ENCODE measurements at places on chromosomes 6 and 20.
A peak's percentile ranks its signal among the peaks of the same experiment; 100 is the strongest.

DNA sequence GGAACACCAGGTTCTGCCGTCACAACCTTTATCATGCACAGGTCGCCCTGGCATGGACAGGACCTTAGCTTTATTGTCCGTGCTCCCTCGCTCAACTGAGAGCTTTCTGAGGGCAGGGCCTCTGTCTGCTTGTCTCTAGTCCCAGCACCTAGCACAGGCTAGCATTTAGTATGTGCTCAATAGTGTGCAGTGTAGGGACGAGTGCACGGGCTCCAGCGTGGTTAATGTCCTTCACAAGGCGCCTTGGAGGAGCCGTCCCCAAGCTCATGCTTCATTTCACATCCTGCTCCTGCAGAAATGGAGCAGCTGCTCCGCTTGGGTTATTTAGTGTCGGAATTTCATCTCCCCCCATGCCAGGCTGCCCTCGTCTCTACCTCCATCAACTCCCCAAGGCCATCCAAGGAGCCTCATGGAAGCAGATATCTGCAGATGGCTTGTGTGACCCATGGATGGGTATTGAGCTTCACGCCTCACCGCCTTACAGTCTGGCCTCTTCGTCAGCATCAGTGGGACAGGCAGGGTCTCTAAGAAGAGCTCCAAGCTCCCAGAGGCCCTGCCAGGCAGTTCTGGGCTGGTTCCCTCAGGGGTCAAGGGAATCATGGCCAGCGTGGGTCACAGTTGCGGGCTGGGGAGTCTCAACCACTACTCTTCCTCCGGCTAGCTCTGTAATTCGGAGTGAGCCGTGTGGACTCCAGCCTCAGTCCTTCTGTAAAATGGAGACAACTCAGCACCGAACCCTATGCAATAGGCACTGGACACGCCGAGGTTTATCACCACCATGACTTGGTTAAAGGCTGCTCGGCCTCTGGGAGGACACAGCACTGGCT is 60.8 kb upstream of the APCDD1L start:
- no peak for DNase-seq

GRCh38 chr6:7215131-7215530 is 97.9 kb downstream of the SSR1 start:
- DNase-seq = no peak

DNA sequence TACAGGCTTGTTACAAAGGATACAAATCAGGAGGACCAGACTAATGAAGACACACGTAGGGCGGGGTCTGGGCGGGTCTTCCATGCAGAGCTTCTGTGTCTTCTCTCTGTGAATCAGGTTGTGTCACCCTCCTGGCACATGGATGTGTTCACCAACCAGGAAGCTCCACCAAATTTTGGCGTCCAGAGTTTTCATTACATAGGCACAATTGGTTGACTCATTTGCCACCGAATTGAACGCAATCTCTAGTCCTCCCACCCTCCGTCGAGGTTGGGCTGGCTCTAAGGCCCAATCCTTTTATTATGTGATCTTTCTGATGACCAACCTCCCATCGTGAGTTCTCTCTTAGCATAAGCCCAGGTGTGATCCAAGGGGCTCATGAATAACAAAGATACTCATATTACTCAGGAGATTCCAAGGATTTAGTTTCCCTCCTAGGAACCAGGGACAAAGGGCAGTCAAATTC is 36.3 kb upstream of the DDR1 start:
- no peak for DNase-seq

DNA sequence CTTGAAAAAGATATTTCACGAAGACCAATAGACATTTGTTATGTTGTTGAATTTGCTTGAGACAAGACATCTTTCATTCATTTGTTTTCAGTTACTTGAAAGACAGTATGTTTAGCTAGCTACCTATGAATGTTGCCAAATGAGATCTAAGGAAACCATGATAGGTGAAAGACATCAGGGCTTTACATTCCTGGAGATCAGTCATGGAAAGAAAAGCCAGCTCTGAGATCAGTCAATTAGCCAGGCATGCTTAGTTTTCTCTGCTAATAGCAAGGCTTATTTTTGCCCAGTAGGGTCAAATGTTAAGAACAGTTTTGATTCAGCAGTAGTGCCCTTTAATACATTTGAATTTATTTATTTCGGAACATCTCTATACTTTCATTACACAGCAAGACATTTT is 116.5 kb upstream of the EDN1 start:
- no peak for DNase-seq

- no peak for DNase-seq
Measured at GRCh38 chr20:56437196-56437960, 25.3 kb downstream of the CASS4 start.

- DNase-seq = no peak
Measured at GRCh38 chr20:44649126-44649525, 2.4 kb downstream of the ADA start.

GRCh38 chr6:148470156-148470555 is 127.5 kb downstream of the SASH1 start:
- no peak for DNase-seq

DNA sequence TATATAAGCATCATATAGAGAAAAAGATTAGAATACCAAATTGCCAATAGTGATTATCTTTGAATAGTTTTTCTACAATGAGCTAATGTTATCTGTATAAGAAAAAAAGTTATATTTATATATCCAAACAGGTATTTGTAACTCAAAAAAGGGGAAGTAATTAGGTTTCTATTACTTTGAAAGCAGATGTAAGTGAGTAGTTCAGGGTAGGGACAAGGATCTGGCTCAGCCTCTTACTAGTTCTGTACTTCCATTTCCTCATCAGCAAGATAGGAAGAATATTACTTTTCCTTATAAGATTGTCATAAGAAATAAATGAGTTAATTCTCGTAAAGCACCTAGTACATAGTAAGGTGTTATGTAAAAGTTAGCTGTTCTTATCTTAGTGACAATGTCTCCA is 32.2 kb downstream of the AHI1 start:
- no peak for DNase-seq

GRCh38 chr6:18211338-18211737 is 53.0 kb downstream of the DEK start:
- DNase-seq = no peak

- no peak for DNase-seq
Measured at GRCh38 chr6:43389730-43390295, 20.4 kb upstream of the ZNF318 start.

DNA sequence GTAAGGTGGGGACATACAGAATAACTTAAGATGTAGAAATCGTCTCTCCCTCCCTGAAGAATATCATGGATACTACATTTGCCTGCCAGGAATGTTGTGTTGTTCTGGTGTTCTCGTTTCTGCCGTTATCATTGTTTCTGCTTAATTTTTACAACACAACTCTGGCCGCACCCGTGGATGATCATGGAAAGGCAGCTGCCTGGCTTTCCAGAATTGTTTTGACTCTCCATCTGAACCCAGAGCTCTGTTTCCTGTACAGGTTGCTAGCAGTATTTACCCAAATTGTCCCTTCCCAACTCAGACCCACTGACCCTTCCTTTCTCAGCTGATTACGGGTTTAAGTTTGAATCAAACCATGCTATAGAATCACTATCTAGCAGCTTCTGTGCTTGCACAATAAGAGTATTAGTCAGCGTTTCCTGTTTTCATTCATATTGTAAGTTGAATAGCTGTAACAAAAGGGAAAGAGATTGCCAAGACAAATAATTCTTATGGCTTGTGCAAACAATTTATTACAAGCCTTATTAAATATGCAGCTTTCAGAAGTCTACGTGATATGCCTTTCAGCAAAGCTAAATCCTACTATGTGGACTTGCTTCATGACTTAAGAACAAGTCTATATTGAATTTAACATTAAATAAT is 139.0 kb downstream of the MTHFD1L start:
- no peak for DNase-seq

- no peak for DNase-seq
Measured at GRCh38 chr6:161228921-161229591, 44.8 kb downstream of the AGPAT4 start.

DNA sequence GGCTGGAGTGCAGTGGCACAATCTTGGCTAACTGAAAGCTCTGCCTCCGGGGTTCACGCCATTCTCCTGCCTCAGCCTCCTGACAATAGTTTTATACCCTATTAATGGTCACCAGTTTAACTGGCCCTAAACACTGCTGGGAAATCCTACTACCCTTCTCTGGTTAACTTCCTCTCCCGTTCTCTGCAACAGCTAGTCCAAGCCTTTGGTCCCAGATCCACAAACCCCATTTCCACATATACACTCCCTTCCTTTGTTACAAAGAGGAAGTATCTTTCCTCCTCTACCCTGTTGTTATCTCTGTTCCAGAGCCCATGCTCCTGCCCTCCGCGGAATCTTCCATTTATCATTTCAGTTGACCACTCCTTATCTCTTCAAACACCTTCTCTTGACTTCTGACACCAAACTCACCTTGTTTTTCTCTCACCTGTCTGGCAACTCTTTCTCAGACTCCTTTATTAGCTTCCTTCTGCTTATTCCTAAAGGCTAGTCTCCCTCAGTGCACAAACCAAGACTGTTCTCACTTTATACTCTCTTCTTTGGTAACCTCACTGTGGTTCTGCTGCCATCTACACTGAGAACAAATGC is 25.0 kb upstream of the TBC1D22B start:
- DNase-seq = no peak

DNA sequence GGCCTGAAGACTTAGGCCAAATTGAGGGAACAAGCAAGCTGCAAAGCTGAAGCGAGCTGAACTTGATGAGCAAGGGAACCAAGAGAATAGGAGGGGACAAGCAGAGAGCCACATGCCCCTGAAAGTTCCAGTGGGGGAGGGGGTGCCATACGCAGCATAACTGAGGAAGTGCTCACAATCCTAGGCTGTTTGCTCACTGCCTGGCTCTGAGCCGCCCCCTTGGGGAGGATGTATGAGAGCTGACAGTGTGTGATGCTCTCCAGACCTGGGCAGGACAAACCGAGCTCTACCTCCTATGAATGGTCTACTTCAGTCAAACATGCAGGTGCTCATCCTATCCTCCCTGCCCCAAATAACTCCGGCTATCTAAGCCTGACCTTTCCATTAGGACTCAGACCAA is 52.1 kb downstream of the FAXC start:
- no peak for DNase-seq

GRCh38 chr6:52994031-52994838 is 849 bp downstream of the GSTA4 start:
- no peak for DNase-seq

- no peak for DNase-seq
Measured at GRCh38 chr20:13396826-13397225, 175.8 kb downstream of the ISM1 start.

DNA sequence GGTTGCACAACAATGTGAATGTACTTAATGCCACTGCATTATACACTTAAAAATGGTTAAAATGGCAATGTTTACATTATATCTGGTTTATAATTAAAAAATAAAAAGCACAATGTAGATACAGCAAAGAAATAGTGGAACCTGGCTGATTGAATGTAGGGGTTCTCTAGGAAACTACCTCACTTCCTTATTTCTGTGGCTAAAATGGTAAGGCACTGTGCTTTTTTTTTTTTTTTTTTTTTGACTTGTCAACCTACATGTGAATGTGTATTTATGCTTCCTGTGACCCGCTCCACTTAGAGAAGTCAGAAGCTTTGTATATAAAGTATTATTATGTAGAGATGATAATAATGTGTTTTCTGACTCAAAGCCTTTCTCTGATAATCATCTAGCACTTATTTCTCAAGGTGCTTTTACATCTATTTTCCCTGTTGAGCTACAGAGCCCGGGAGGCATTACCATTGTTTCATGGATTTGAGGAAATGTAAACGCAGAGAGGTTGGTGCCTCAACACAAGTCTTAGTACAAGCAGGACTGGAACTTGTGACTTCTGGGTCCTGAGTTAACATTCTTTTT is 55.0 kb downstream of the SOX4 start:
- no peak for DNase-seq

DNA sequence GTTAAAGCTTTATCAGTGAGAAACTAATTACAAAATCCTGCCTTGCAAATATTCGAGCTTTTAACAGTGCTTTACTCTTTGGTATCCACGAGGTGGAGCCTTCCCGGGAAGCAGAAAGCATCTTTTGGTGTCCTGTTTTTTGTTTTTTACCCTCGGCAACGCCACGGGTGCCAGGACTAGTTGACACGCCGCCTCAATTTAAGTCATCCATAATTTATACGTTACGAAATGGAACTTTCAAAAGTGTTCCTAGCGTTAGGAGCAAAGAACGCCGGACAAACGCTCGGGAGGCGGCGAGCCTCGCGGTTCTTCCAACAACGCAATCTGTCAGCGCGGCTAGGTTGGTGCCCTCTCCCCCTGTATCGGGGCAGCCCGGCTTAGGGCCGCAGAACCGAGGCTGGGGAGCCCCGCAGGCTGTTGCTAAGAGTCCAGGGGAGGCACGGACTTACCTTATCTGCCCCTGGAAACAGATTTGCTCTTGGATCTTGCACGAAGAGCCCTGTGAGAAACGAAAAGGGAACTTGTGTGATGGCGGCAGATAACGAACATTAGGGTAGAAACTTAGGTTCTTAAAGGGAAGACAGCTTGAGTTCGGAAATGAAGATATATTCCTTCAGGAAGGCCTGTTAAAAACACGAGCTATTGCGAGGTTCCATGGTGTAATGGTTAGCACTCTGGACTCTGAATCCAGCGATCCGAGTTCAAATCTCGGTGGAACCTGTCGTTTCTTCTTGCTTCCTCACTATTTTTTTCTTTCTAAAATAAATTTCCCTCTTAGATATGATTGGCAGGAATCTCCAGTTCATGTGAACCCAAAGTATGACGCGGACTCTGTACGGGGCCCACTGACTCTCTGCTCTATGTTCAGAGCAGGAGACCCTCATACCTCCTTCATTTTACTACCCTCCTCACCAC is 46.2 kb upstream of the ZNF184 start:
- DNase-seq = peak; percentile 26

- DNase-seq = no peak
Measured at GRCh38 chr6:51265426-51265825, 446.8 kb downstream of the TFAP2B start.

GRCh38 chr20:50762435-50763220 is 31.2 kb downstream of the PARD6B start:
- DNase-seq = no peak

GRCh38 chr6:89525786-89526562 is 93.0 kb downstream of the ANKRD6 start:
- DNase-seq = no peak

GRCh38 chr20:40536808-40537207 is 152.2 kb downstream of the MAFB start:
- DNase-seq = no peak

DNA sequence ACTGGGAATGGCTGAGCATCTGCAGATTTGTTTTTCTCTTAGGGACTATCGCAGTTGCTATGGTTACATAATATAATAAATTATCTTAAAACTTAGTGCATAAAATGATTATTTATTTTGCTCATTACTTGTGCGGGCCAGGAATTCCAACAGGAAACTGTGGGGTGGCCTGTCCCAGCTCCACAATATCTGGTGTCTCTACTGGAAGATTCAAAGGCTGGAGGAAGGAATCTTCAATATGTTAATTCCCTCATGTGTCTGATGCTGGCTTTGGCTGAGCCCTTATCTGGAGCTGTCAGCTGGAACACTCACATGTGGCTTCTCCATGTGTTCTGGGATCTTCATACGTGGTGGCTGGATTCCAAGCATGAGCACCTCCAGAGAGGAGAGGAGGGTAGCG is 23.9 kb upstream of the B3GAT2 start:
- no peak for DNase-seq

- no peak for DNase-seq
Measured at GRCh38 chr6:152922706-152923105, 60.1 kb downstream of the FBXO5 start.
